ENCODE measurements at places on chromosomes 6 and 20.

DNA sequence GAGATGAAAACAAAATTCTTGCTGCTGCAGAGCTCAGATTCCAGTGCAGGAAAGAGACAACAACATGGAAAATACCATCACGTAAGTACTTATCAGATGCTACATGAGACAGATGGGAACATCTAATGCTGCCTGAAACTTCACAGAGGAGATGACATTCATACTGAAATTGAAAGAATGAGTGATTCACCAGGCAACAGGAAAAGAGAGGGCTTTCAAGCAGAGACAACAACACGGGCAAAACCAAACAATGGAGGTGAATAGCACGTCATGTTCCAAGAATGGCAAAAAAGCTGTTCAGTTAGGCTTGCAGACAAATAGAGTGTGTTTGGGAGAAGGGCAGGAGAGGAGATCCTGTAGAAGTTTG, 39.3 kb downstream of the GTF2H5 start:
- peak; percentile 20 for DNase-seq

GRCh38 chr20:47606414-47606982, 104.8 kb downstream of the NCOA3 start:
- DNase-seq: no peak

DNA sequence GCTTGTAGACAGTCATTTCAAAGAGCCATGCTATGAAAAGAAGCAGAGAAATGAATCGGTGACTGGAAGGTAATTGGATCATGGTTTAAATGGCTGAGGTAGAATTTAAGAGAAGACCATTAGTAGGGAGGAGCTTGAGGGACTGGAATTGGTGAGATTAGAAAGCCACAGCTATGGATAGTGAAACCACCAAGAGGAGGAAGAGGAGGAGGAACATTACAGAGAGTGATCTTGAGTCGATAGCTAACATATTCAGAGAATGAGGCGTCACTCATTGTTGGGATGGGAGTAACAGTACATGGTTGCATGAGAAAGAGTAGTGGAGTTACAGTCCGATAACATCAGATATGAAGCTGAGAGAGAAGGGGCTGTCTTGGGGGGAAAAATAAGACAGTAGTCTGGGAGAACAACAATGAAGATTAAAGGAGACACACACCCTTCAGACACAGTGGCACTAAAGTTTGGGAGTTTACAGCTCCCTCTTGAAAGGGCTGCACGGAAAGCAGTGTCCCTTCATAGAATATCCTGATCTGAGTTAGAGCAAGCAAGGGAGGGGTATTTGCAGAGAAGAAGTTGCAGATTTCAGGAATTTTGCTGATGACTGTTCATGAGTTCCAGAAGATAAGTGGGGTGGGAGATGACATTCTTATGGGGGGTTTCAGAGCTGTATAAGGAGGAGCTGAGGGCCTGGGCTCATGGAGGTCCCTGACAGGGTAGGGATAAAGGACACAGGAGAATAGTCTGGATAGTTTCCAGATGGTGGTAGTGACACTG, 15.1 kb upstream of the LAMP5 start:
- DNase-seq: no peak

- peak; percentile 47 for DNase-seq
Observed at GRCh38 chr6:142940487-142940886, 4.5 kb downstream of the HIVEP2 start.

DNA sequence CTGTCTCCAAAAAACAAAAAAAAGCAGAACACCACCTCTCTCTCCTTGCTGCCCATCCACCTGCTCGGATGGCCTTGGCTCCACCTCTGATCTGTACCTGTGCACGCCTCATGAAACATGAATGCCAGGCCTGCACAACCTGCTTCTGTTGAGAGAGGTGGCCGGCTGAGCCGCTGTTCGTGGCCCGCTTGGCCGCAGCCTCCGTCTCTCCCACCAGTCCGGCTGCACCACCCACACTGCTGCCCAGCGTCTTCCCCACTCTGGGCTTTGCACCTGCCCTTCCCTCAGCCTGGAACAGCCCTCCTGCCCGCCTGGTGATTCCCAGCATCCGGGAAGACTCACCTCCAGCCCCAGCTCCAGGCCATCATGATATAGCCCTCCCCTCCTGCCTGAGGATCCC, 12.2 kb upstream of the ZBTB46 start:
- DNase-seq: no peak
